ENCODE measurements at places on chromosomes 3 and 15.

- peak; percentile 84 for DNase-seq
Measured at GRCh38 chr3:39383045-39383880, at the start of gene SLC25A38. TSS of gene SLC25A38 (plus strand) at chr3:39383370. CDS start at chr3:39383725, 355 bp downstream.

- no peak for DNase-seq
Measured at GRCh38 chr15:52220937-52221660, 29.9 kb upstream of the GNB5 start.

DNA sequence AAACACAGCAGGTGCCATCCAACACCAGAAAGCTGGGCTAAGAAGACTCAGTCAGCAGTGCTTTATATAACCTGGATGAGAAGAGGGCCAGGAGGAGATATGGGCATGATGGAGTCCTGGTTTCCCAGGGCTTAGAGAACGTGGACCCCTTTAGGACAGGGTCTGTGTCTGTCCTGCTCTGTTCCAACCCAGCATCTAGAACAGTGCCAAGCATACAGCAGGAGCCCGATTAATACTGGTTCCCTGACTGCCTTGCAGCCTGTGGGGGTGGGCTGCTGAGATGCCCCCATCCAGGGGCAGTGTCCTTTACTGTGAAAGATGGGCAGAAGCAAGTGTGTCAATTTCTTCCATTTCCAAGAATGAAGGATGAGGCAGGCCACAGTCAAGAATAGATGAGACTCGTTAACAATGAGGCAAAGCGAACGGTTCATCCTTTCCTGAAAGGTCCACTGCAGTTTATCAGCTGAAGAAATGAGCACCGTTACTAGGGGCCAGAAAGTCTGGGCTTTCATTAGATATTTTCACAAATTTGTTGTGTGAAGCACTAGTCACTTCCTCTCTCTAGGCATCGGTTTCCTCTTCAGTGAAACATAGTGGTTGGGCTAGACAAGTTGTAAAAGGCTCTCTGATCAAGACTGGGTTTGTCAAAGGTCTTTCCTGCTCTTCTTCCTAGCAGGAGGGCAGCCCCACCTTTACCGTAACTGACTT, 72.0 kb upstream of the HERC1 start:
- DNase-seq = no peak

GRCh38 chr3:1734494-1735122, 364.1 kb upstream of the CNTN4 start:
- no peak for DNase-seq

DNA sequence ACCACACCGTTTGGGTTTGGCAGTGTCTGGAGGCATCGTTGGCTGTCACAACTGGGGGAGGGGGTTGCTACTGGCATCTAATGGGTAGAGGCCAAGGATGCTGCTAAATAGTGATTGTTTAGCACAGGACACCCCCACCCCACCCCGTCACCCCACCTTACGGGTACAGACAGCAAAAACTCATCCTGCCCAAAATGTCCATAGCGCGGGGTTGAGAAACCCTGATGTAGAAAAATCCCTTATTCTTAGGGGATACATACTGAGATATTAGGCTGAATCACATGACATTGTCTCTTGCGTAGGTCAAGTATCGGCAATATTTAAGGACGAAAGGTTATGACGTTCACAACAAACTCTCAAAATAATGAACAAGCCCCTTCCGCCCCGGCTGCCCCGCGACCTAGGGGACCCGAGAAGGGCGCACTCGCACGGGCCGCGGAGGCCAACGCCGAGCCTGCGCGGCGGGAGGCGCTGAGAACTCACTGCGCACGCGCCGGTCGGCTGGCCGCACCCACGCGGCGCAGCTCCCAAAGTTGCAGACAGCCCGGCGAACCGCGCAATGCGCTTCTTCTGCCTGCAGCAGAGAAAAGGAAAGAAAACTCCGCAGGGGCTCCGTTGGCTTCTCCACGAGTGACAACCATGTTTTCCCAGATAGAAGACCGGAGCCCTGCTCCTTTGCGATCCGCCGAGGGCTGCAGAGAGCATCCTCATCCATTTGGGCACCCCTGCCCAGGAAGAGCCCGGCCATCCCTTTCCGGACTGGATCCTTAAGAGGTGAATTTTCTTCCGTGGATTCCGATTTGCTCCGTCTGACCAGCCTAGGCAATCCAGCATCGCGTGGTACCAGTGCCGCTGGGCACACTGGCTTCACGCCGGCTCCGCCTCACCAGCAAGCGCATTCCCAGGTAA, 136.8 kb upstream of the CCDC54 start:
- DNase-seq = peak; percentile 81

DNA sequence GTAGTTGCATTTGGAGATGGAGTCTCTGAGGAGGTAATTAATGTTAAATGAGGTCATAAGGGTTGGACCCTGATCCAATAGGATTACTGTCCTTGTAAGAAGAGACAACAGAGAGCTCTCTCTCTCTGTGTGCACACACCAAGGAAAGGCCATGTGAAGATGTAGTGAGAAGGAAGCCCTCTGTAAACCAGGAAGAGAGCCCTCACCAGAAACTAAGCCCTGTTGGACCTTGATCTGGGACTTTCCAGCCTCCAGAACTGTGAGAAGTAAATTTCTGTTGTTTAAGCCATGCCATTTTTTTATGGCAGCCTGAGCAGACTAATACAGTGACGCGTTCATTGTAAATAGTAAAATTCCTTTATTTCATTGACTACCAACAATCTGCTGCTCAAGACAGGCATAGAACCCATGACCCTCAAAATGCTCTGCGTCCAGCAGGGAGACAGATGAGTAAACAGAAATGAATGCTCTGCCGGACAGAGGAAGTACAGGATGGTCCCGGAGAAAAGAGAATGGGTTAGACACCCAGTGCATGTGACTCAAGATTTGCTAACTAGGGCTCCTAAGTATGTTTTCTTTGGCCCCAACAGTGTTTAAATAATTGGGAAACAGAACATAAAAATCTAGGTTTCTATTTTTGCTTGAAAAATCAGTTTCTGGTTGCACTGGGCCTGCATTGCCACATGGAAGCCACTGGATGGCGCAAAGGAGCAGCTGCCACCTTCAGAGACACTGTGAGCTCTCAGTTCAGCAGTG, 37.9 kb upstream of the TNFAIP8L3 start:
- DNase-seq = peak; percentile 49

DNA sequence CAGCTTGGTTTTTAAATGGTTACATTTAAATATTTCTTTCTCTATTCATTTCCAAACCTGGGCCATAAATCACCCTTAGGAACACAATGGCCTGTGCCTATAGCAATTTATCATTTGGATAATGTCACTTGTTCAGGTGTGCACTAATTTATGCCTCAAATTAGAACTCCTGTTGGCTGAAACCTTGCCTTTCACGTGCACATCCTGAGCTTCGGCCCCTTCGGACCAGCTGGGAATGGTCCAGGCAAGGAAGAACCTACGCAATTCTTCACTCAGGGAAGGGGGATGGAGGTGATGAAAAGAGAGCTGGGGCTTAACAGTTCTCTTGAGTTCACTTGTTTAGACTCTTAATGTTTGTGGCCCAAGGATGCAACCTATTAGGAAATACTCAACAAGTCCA, 324.1 kb upstream of the ICE2 start:
- DNase-seq = no peak

- DNase-seq = no peak
Measured at GRCh38 chr3:172044833-172045585, 5.6 kb downstream of the FNDC3B start.

DNA sequence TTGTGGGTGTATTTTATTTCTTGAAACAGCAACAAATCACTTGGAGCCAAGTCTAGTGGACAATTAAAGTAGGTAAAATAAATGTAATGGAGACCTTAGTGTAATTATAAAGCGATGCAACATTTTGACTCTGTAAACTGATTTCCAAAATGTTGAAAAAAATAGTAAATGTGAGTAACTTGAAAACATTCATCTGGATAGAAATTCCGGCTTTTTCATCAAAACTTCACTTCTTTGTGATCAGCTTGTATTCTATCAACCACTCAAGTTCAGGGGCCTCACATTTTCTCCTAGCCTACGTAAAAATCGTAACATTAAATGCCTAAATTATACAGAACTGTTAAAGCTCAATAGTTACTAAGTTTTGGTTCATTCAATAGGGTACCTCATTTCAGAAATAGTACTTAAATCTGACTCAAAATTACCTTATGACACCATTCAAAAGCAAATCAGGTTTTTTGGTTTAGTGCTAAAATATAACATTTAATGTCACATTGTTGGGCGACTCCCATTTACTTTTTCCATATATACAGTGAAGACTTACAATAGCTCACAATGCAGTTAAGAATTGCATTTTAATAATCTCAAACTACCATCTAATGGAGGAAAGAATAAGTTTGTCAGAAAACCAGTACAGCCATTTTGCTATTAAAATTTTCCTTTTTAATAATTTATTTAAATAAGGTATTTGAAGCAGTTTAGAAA, 12.7 kb downstream of the CCNL1 start:
- DNase-seq = no peak

DNA sequence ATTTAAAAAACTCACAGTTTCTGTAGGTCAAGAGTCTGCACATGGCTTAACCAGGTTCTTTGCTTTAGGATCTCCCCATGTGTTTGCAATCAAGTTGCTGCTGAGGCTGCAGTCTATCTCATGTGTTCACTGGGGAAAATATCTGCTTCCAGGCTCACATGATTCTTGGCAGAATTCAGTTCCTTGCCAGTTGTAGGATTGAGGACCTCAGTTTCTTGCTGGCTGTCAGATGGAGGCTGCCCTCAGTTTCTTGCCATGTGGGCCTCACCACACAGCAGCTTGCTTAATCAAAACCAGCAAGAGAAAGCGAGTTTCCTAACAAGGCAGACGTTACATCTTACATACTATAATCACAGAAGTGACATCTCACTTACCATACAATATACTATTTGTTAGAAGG, 10.0 kb upstream of the TBC1D5 start:
- DNase-seq = no peak

- DNase-seq = no peak
Measured at GRCh38 chr3:147758771-147759170, 349.6 kb downstream of the ZIC1 start.
